Hematopoietic multipotent progenitor cell treated with erythropoietin and hydrocortisone succinate and interleukin-3 and kit ligand, for 17 days (in vitro differentiated cells): ENCODE measurements at places on chromosomes 4 and X.

GRCh38 chr4:22235698-22236097 is 280.2 kb downstream of the ADGRA3 start:
- no peak for DNase-seq

DNA sequence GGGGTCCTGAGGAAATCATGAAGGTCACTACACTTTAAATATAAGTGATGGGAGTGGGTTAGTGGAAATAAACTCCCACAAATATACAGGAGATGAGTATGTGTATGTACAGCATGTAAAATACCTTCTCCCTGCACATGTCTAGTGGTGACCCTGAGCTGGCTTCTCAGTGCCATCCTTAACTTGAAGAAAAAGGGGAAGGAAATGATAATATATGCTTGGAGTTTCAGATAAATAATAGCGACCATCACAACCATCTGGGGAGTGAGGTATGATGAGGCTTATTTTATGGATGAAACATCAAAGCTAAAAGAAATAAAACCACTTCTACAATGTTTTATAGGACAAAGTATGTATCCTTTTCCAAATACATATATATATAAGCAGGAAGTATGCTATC is 41.0 kb upstream of the SORBS2 start:
- DNase-seq: no peak

- DNase-seq: no peak
Measured at GRCh38 chr4:24262616-24263015, 321.7 kb downstream of the DHX15 start.

DNA sequence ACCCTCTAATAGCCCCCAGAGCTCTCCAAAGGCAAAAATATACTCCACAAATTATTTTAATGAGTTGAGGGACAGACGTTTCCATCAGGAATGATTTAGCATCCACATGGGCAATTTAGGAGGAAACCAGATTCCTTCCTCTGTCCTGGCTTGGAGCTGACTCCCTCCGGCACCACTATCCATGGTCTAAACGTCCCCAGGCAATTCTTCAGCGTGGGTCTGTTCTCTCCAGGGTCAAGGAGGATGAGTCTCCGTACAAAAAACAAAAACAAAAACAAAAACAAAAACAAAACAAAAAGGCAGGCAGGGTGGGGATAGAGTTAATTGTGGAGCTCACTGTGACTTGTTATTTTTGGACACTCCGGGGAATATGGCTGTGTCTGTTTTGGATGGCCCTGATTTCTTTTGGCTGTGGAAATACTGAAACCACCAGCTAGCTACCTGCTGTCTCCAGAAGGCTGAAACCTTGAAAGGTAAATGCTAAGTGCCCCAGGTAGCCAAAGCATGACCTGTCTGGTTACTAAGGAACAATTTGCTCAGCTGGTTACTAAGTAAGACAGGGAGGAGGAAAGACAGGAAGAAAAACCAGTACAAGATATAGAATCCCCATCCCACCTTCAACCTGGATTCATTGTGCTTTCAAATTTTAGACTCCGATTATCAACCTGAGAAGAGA is 419.1 kb upstream of the LCORL start:
- no peak for DNase-seq

GRCh38 chr4:118923891-118924290 is 35.2 kb downstream of the SYNPO2 start:
- DNase-seq: no peak

- no peak for DNase-seq
Measured at GRCh38 chr4:105600951-105601350, 48.5 kb downstream of the ARHGEF38 start.

DNA sequence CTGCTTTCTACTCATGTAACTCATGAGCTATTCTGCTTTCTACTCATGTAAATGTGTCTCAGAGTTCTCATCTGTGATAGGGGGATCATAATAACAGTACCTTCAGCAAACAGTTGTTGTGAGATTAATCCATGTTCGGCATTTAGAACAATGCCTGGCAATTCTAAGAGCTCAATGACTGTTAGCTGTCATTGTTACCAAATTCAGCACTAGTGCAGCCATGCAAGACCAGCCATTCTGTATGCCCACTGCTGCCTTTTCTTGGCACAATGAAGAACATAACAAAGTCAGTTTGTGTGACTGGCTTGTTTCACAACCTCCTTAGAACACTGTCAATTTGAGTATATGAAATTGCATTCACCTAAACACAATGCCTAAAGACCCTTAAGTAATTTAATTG is 163.2 kb downstream of the ANK2 start:
- no peak for DNase-seq

GRCh38 chr4:145819853-145820181 is 118.8 kb downstream of the ZNF827 start:
- DNase-seq: no peak

DNA sequence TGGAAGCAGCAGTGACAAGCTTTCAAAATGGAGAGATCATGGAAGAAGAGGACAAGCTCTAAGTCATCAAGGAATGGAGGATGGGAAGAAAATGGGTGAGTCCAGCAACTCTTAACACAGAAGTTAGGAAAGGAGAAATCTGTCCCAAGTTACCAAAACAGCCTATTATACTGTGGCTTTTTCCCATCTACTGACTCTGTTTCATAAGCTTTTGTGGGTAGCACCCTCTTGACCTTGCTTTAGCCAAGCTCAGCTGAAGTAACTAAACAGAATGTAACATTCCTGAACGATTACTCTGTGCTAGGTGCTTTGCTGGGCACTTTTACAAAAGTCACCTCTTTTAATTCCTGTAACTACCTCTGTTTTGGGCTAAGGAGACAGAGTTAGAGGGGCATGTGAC is 54.9 kb downstream of the MAP7D2 start:
- DNase-seq: no peak

DNA sequence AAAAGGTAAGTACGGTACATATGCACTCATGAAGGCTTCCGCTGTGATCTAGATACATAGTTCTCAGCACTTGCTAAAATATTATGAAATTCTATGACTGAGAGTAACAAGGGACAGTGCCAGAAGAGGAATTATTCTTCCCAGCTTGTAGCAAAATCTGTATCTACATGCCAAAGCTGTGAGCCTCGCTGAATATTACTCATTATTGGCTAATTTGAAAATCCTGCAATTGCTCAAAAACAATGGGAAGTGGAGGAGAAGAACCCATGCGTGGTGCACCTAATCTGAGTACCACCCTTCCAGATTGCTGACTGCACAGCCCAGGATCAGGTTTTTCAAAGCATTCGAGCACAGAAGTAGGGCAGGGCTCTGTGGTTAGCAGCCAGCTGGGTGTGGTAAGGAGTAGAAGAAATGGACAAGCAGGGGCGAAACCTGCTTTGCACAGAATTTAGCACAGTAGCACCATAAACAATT is 17.4 kb upstream of the PDCL2 start:
- no peak for DNase-seq

- DNase-seq: no peak
Measured at GRCh38 chrX:79412972-79413371, 45.8 kb upstream of the ITM2A start.

GRCh38 chr4:26284536-26284935 is 36.3 kb upstream of the RBPJ start:
- DNase-seq: no peak

DNA sequence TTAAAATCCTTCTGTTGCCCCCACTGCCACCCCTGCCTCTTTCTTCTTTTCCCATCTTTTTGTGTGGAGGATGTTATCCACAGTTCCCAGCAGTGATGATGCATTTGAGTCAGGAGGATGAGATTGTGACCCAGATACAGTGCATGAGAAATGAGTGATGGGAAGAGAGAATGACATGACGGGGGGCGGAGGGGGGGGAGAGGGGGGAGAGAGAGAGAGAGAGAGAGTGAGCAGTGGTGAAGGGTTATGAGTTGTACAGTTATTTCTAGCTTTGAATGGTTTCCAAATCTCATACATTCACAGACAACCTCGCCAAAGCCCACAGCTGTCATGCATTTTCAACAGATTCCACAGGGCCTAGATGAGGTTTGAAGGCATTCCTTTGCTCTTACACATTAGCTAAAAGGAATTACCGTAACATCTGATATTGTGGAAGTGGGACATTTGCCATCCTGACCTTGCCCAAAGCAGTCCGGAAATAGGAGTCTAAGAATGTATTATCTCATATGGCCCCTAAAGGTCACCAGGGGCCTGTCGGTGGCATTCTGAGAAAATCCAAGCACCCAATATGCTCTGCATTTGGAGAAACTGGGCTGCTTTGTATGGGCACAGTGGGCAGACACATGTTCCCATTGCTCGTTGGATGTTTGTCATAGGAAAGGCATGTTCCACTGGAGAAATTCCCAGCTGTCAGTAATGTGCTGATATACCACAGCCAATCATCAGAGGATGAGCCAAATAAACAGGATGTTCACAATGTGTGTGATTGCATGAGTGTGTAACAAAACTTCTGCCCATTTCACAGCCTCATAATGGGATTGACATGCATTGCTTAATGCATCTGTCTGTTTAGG is 435.8 kb downstream of the SPRY1 start:
- DNase-seq: no peak

- DNase-seq: no peak
Measured at GRCh38 chr4:3320361-3321023, 27.7 kb downstream of the RGS12 start.

DNA sequence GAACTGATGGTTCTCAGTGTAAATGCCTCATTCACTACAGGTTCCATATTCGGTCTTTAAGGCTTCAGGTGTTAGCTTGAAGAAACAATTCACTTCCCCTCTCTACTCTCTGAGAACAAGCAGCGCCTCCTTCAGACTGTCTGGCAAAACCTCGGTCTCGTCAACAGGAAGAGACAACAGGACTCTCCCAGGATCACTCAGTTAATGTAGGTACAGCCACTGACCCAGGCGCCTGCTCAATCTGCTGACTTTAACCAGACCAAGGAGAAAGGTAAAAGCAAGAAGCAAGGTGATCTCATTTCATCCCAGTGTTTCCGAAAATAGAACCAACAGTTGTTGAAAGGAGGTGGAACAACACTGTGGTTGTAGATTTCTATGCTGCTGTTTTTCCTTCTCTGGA is 102.2 kb downstream of the SLC2A9 start:
- no peak for DNase-seq

DNA sequence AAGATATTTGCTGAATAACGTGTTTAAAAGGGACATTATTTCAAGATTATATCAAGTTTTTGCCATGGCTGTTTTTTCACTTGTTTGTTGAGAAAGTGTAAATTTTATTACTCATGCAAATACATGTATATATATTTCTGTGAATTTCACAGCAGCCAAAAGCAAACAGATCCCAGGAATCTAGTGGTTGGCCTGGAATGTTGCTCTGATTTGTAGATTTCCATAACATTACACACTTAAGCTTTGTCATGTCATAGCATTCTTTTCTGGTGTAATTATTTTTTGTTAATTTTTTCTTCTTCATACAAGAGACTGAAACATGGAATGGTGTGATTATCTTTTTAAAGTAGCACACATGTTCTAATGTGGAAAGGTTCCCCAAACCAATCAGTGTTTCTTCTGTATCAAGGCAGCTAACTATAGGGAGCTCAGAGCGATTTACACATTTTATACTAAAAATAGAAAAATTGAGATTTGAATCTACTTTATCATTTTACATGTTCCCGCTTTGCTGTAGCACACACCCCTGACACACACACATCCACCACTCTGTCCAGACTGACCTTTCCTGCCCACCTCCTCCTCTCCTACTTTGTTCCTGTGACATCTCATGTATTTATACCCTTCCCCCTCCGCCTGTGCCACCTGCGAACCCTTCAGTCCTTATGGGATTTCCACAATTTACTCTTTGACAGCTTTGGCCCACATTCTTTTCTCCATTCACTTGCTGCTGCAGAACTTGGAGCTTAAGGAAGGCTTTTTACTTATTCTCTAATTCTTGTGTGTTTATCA is 20.3 kb downstream of the RUFY3 start:
- DNase-seq: no peak

DNA sequence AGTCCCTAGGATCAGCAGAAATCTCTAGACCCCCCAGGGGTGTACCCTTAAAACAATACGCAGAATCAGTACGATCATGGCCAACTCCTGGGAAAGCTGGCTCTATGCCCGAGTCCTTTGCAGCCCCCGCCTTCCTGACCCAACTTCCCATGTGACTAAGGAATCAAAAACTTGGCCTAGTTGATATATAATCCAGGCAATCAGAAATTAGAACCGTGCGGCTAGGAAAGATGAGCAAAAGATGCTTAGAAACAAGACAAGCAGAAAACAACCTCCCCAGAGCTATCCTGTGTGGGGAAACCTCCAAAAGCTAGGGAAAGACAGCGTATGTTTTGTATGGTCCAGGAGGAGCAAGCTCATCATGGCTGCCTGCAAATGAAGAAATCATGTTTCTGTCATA is 110.0 kb downstream of the PPARGC1A start:
- DNase-seq: no peak

- no peak for DNase-seq
Measured at GRCh38 chr4:177100307-177100706, 209.4 kb upstream of the NEIL3 start.

GRCh38 chr4:146333187-146333894 is 119.0 kb downstream of the REELD1 start:
- no peak for DNase-seq

- peak; percentile 90 for DNase-seq
Measured at GRCh38 chrX:49177338-49177833, 5.7 kb downstream of the PLP2 start.

DNA sequence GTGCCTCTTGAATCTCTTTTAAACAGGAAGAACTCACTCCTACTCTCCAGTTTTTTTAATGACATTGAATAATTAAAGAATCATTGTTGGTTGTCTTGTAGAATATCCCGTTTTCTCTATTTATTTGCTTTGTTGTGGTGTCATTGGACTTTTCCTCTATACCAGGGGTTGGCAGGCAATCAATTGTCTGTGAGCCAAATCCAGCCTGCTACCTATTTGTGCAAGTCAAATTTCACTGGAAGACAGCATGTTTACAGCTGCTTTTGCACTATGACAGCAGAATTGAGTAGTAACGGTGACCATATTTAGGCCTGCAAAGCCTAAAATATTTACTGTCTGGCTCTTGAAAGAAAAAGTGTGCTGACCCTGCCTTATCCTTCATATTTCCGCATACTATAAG is 34.8 kb downstream of the POLA1 start:
- DNase-seq: no peak

DNA sequence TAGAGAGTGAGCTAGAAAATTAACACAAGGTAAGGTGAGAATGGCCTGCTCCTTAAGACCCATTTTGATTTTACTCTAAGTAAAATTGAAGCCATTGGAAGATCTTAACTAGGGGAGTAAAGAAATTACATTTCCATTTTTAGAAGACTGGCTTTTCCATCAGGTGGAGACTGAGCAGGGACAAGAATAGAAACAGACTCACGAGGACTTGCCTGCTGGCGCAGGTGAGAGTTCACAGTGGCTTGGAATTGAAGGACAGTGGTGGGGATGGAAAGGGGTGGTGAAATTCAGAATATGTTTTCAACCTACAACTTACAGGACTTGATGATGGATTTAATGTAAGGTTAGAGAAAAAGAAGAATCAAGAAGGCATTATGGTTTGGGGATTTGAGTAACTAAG is 427.4 kb downstream of the INPP4B start:
- DNase-seq: no peak

DNA sequence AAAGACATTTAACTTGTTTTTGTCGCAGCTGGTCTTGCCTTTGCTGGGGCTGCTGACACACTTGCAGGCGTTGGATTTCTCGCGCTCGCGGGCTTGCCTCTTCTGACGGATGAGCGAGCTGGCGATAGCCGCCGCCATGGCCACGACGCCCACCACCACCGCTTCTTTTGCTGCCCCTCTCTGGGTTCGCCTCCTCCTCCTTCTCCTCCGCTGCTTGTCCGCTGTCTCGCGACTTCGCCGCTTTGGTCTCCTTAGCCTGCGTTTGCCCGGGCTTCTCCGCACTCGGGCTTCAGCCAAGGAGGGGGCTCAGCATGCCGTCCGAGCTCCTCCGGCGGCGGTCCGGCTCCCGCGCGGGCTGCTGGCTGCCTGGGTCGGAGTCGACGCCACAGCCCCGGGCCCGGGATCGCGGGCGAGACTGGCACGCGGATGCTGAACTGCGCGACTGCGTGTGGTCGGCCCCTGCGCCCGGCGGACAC is 613 bp downstream of the FGF13 start:
- no peak for DNase-seq
